ENCODE measurements at places on chromosomes 1 and 21.

- no peak for DNase-seq
Measured at GRCh38 chr1:59901770-59902388, 24.7 kb downstream of the CYP2J2 start.

DNA sequence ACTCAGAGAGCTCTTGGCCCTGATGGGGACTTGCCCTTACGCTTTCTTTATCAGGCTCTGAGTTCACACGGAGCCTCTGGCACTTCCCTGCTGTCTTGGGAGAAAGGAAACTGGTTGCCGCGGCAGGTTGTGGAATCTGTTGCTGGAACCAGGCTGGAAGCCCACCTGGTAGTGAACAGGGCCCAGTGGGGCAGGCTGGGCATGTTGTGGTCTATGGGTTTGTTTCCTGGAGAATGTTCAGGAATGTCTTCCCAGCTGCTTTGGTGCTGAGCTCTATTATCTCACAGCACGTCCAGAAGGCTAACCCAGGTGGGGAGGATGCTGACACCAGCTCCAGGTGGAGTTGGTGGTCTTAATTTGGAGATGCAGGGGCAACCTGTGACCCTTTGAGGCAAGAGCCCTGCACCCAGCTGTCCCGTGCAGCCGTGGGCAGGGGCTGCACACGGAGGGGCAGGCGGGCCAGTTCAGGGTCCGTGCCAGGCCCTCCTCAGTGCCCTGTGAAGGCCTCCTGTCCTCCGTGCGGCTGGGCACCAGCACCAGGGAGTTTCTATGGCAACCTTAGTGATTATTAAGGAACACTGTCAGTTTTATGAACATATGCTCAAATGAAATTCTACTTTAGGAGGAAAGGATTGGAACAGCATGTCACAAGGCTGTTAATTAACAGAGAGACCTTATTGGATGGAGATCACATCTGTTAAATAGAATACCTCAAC is 33.3 kb upstream of the TDRD10 start:
- DNase-seq, result no peak

- no peak for DNase-seq
Measured at GRCh38 chr21:14995226-14995625, 69.6 kb downstream of the NRIP1 start.

DNA sequence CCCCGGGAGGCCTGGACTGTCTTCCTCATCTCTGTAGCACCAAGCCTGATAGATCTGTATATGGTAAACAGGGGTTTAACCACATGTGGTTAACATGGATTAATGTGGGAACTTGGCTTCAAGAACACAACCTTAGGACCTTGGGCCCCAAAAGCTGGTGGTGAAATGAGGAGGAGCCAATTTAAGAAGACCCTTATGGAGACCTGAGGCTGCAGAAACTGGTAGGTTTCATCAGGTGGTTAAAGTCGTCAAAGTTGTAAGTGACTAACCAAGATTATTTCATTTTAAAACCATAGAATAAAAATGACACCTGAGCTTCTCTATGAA is 14.0 kb downstream of the THEMIS2 start:
- DNase-seq, result no peak

DNA sequence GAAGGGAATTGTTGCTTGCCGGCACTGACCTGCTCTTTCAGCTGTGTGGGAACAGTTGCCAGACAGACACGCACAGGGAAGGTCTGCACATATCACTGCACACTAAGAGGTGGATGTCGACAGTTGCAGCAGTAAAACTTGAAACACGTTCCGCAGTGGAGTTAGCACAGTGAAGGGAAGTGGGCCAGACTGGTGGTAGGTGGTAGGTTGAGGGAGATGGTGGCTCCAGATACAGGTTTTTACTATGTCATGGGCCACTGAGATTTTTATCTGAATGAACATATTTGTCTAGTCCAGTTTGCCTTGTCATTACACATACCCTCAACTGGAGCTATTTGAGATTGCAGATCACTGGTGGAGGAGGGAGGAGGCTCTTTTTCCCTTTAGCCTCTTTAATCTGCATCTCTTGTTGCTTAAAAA is 13.5 kb downstream of the MRPS6 start:
- no peak for DNase-seq

DNA sequence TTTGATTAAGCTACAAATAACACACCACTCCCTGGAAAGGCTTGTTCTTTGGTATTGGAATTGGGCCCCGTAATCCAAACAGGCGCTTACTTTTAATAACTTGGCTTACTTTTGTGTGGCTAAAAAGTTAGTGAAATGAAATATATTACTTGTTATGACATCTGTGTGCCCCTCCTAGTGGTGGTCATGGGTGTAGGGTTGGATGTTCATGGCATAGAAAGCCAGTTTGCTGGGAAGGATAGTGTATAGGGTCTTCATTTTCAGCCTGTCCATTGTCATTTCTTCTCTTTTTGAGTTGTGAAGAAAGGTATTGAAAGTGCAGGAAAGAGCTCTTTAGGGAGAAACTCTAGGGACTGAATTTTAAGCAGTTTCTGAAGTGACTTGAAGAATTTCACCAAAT is 5.9 kb downstream of the CDC14A start:
- DNase-seq, result no peak

- DNase-seq, result no peak
Measured at GRCh38 chr1:245234217-245235081, 79.7 kb downstream of the KIF26B start.

GRCh38 chr21:37565530-37566223 is 199.1 kb downstream of the DYRK1A start:
- DNase-seq, result no peak

DNA sequence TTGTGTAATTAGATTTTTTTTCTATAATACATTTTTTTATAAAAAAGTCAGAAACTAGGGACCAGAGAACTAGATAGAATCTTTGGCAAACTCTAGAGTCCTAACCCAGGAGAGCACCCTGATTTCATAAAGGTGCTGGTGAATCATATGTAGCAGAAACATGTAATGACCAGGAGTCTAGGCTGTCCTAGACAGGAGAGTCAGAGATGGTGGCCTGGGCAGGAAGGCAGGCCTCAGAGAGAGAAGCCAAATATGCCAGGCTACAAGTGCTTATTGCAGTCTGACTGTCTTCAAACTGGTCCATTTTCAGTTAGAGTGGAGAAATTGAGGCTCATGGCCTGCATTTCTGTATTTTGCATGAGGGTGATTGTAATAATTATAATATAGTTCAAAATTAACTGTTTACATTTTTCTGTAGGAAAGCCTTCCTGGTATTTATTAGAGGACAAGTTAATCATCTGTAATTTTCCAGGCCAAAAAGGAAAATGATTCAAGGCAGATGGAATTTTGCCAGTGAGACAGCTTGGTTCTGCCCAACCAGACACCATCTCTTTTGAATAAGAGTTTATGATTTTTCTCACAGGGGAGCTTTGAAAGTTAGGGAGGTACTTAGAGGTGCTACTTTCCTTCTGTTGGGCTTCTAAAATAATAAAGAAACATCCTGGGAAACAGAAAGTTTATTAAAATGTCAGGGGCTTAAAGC is 129.8 kb downstream of the S1PR1 start:
- no peak for DNase-seq

DNA sequence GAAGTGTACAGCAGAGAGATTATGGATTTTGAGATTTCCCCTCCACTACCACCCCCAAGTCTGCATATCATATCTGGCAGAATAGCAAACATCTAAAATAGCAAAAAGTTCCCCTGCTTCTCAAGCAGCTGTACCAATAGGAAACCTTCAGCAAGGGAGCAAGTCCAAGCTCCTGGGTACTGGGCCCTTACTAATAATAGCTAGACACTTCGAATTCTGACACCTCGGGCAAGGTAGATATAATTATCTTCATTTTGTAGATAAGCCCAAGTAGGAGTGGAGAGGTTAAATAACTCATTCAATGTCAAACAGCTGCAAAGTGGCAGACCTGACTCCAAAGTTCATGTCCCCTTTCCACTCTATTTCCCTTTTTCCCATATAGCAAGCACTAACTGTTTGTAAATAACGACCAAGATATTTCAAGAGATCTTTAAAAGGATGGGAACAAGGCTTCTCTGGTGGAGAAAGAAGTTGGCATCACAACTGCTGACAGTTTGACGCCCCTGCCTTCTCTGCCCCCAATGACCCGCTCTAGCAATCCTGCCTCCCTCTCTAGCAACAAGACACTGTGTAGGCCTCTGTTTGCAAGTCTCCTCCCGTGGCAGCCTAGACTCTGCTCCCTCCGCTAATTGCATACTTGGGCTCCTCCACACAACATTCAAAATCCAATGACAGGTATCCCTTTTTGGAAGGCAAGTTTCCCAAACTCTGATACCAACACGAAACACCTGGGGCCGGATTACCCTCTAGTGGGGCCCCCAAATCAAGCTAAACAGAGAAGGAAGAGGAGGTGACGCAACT is 18.7 kb upstream of the ADAR start:
- no peak for DNase-seq

- DNase-seq, result no peak
Measured at GRCh38 chr1:201645956-201646355, 107.0 kb downstream of the NAV1 start.

DNA sequence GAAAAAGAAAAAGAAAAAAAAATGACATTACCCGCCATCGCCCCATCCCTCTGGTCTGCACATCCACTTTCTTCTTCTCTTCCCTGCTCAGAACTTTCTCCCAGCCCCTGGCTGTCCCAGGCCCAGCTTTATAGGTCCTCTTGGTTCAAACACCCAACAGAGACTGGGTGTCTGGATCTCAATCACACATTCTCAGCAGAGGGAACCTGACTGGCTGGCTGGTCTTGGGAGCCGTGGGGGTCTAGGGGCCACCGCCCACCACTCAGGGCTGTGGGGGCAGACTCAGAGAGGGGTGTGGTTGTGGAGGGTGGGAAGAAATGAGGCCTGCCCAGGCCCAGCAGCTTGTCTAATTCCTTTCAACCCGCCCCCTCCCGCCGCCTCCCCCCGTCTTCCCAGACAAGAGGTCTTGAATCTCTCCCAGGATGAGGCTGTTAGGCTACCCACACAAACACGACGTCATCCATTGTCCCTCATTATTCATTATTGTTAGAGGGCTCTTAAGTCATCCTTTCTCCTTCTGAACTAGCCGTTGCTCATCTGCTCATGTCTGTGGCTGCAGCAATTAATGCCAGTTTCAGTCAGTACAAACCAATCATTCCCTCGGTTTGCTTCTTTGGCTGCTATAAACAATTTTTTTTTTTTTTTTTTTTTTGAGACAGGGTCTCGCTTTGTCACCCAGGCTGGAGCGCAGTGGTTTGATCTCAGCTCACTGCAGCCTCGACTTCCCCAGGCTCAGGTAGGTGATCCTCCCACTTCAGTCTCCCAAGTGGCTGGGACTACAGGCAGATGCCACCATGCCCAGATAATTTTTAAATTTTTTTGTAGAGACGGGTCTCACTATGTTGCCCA is 40.6 kb upstream of the CLIC4 start:
- DNase-seq, result no peak

GRCh38 chr21:14454016-14455009 is 71.4 kb upstream of the HSPA13 start:
- no peak for DNase-seq

- no peak for DNase-seq
Measured at GRCh38 chr1:8303141-8303540, 14.8 kb upstream of the SLC45A1 start.

- no peak for DNase-seq
Measured at GRCh38 chr1:149936170-149936991, at the start of gene MTMR11. MTMR11 (minus strand) TSS chr1:149936879; CDS start chr1:149936647, 232 bp downstream.

- peak; percentile 42 for DNase-seq
Measured at GRCh38 chr1:181038399-181038873, 4.7 kb downstream of the MR1 start.

DNA sequence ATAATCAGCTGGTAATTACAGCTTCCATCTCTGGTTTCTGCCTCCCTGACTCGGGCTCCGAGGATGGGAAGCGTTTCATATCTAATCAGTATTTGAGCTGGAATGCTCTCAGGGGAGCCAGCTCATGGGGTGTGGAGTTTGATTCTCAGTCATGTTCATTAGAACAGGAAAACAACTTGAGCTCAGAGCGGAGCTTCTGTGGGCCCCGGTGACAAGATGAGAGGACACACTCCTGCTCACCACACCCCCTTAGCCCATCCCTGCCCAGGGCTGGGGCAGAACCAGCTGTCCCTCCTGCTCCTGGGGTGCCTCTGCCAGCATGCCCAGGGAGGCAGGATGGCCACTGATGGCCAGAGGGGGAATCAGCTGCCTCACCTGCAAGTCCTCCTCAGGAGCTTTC is 726.0 kb downstream of the PTPRU start:
- no peak for DNase-seq

- DNase-seq, result no peak
Measured at GRCh38 chr21:45766501-45766900, 123.0 kb downstream of the PCBP3 start.
